Bronchus fibroblast of lung (primary cell): ENCODE measurements at places on chromosomes 2 and 18. TPM values are rescaled to one million over a fixed set of nuclear protein-coding genes. Genes with fewer than 3 reads are reported as not detected.

The DLX1 gene
- not detected in 2 replicates for total RNA-seq

The RGPD3 gene
- under 0.01 TPM in 1 of 2 replicates, not detected in the other for total RNA-seq

The PSTPIP2 gene
- total RNA-seq: 7.1 and 7.6 TPM in 2 replicates

The STARD6 gene
- 0.15 and 0.34 TPM in 2 replicates for total RNA-seq

The ANKRD30BL gene
- total RNA-seq: not detected in 2 replicates

The HNMT gene
- 26.1 and 26.5 TPM in 2 replicates for total RNA-seq

The CYBRD1 gene
- 38.7 and 40.5 TPM in 2 replicates for total RNA-seq

The UPP2 gene
- total RNA-seq: not detected in 2 replicates

The SP5 gene
- total RNA-seq: not detected in 2 replicates

The PLGLB1 gene
- total RNA-seq: not detected in 2 replicates
